ENCODE measurements at places on chromosomes 1 and 21.

DNA sequence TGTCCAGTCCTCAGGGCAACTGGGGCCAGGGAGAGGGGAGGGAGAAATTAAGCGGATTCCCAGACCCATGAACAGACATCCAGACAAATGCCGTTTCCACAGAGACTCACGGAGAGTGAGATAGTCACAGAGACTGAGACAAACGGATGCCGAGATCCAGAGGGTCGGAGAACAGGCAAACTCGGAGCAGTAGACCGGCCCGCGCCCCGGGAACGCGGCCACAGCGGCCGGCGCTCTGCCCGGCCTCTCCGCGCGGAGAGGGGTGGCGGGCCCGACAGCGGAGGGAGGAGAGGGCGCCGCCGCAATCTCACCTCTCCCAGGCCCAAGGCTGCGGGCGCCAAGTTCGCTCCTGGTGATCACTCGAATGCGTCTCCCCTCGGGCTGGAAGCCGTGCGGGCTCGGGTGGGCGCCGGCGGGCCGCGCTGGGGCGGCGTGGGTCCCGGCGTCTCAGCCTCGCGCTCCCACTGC is 831 bp upstream of the FOXD2 start:
- DNase-seq: no peak

DNA sequence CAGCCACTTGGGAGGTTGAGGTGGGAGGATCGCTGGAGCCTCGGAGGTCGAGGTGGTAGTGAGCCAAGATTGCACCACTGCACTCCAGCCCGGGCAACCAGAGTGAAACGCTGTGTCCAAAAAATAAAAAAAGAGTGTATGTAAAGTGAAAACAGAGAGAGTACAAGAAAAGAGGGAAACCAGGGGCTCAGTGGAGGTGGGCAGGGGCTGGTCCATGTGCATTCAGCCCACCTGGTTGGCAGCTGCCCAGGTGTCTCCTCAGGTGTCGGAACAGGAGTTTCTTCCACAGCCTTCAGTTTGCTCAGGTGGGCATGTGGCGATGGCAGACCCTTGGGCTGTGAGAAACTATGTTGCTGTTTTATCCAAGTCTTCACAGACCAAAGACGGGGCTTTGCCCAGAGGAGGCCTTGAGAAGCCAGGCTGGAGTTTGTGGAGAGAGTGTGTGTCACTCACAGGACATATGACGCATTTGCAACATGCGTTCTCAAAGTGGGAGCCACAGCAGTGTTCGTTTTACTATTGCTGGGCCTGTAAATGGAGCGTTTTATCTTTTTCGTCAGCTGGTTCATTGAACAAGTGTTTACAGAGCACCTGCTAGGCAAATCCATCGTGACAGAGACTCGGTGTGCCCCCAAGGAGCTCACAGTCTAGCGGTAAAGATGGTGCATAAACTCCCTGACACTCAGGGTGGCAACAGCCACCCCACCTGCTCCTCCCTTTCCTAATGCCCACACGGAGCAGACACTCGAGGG is 22.4 kb upstream of the SAMD11 start:
- no peak for DNase-seq

GRCh38 chr1:235858766-235859165 is 7.9 kb downstream of the LYST start:
- DNase-seq: no peak

DNA sequence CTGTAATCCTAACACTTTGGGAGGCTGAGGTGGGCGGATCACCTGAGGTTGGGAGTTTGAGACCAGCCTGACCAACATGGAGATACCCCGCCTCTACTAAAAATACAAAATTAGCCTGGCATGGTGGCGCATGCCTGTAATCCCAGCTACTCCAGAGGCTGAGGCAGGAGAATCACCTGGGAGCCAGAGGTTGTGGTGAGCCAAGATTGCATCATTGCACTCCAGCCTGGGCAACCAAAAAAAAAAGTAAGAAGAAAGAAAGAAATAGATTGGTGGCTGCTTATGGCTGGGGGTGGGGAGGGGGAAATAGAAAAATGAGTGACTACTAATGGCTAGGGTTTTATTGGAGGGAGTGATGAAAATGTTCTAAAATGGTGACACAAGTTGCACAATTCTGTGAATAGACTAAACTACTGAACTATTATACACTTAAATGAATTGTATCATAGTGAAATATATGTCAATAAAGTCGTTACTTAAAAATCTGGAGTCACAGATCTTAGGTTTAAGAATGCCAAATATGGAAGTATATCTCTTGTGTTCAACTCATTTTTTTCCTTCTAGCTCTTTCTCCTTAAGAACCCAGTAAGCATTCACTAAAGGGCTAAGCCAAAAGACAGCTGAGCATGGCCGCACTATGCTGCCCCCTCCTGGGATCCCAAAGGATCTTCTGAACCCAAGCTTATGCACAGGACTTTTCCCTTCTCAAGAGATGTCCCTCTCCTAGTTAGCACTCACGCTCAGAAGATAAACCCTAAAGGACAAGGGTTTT is 3.2 kb upstream of the NPL start:
- DNase-seq: no peak

- DNase-seq: no peak
Measured at GRCh38 chr1:12416101-12416500, 186.3 kb downstream of the VPS13D start.

GRCh38 chr1:100039591-100039990 is 69.8 kb downstream of the SLC35A3 start:
- DNase-seq: no peak

- DNase-seq: no peak
Measured at GRCh38 chr1:61439234-61439633, 285.7 kb downstream of the TM2D1 start.

- no peak for DNase-seq
Measured at GRCh38 chr1:76891931-76892622, 24.8 kb downstream of the ST6GALNAC5 start.

DNA sequence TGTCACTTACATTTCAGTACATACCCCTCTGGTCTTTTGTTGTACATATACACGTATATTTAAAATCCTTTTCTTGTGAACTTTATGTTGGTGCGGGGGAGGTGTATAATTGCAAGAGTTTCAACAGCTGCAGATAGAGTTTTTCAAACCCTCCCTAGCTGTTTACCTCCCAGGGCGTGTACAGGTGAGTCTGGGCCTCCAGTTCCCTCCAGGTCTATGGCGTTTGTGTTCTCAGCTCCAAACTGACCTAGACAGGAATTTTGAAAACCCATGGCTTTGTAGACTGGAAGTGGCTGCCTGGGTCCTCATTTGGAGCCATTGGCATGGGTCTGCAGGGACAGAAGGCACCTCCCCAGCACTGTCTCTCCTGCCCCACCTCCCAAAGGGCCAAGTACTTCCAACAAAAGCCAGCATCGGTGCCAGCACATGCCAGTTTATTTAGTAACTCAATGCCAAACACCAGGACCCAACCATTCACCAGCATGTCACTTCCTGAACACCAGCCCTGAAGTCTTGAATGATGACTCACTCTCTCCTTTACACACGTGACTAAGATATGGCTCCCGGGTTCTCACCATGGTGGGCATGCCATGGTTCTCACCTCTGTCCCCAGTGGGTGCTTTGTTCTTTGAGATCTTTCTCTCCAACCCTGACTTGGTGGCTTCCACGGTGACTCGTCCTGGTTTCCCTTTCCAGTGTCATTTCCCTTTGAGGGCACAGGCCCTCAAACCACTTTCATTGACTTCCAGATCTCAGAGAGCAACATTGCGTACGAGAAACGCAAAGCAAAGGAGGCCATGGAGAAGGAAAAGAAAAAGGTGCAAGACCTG is 57.3 kb upstream of the EFHD2 start:
- DNase-seq: peak; percentile 33

DNA sequence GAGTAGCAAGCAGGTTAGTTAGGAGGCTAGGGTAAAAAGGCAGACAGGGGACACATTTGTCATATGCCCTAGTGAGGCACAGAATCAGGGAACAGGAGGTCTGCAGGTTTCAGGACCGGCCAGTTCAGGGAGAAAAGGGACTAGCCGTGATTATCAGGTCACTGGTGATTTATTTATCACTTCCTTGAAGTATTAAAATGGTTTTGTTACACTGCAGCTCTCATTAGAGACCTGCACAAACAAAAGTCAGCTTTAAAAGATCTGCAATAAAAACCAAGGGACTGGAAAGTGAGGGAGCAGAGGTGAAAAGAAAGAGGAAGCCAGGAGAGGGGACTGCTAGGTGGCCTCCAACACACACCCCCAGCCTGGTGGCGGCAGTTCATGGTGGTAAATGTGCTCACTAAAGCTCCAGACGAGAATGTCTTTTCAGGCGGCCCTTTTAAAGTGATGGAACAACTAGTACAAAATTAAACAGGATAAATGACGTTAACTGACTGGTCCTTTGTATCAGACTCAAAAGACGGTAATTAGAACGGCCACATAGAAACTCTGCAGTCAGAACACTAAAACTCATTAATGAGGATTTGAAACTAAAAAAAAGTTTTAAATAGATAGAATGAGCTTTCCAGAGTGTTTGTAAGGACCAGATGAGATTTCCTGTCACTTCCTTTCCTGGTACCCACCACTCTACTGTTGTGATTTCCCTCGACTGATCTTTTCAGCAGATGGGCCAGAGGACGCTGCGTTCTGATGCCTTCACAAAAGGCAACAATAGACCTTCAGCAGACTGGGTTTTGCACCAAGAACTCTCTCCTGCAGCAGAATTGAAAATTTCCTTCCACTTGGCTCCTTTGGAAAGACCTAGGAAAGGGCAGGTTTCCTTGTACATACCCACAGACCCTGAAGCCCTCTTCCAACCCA is 136.8 kb downstream of the NTPCR start:
- DNase-seq: no peak

- DNase-seq: no peak
Measured at GRCh38 chr21:42983103-42983502, 8.7 kb downstream of the PKNOX1 start.

GRCh38 chr1:69315823-69316222 is 251.9 kb upstream of the LRRC7 start:
- no peak for DNase-seq

DNA sequence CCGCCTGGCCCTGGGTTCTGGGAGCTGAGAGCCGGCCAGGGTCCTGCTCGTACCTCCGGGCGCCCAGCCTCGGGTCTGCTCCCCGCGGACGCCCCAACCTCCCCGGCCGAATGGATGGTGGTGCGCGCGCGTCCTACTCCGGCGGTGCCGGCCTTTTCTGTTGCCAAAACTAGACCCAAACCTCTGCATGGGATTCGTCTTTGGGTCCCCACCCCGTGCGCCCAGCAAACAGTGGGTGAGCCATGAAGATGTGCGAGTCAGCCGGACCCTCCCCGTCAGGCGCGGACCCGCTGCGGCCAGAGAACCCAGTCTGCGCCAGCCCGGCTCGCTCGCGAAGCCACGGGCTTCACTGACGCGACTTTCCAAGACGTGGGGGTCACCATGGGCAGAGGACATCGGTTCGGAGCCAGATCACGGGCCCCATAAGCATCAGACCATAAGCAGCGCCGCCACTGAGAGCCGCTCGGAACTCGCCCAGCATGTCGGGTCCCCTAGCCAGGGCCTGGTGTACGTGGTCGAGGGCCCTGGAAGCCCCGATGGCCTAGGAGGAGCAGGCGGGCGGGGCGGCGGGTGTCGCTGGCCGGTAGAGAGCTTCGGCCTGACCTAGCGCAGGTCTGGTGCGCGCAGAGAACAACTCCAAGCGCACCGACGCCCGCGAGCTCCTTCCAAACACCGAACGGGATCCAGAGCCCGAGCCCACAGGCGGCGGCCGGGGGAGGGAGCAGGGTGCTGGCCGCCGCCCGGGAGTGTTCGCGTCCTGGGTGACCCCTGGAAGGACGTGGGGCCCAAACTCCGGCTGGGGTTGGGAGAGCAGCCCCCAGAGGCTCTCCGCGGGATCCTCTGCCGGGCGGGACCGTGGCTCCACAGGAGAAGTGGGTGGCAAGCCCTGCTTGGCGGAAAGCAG is 1.0 kb upstream of the TP73 start:
- no peak for DNase-seq

DNA sequence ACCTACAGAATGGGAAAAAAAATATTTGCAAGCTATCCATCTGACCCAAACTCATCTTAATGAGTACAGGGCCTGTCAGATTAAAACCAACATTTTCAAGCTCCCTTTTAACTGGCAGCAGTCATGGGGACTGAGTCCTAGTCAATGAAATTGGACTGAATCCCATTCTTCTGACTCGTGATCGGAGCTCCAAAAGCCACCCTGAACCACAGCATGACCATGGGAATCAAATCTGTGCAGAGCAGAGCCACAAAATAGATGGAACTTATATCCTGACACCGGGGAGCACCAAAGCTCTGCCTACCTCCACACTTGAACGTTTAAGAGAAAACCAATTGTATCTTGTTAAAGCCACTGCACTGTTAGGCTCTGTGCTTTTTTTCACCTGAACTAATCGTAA is 5.0 kb upstream of the RWDD3 start:
- DNase-seq: no peak

GRCh38 chr1:16980473-16981268 is at the start of gene MFAP2:
TSS of gene MFAP2 (minus strand) at chr1:16980620. CDS start at chr1:16978273, 2,347 bp downstream.
- DNase-seq: no peak

DNA sequence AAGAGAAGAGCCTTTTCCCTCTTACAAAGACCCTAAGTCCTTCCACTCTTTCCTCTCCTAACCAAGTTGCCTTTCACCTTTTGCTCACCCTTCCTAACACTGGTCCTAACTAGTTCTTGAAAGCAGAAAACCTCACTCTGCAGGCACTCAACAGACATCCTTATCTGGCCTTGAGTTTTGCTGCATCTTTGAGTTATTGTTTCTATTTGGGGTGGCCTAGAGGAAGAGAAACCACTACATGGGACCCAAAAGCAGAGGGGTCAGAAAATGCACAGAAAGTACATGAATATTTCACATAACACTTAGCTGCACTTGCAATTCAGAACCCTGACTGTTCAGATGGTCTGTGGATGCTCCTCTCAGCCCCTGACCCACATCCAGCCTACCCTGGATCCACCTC is 178.3 kb upstream of the SYT6 start:
- DNase-seq: no peak

- no peak for DNase-seq
Measured at GRCh38 chr21:38323721-38324531, 67.1 kb downstream of the KCNJ15 start.

DNA sequence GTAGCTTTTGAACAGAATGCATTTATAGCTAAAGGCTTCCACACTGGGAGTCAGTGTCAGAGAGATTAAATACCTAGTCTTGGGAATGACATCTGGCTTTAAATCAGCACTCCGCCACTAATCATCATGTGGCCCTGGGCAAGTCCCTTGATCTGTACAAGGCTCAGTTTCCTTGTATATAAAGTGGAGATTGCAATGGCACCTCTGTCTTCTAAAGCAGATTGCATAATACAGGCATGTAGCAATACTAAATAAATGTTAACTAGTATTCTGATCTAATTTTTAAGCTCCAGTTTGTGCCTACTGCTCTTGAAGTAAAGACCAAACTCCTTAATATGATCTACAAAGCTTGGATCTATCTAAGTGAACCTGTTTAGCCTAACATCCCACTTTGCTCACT is 249.4 kb downstream of the PLPP3 start:
- no peak for DNase-seq

- DNase-seq: no peak
Measured at GRCh38 chr21:15219894-15220293, 155.1 kb upstream of the NRIP1 start.

GRCh38 chr1:1615256-1616044 is at the start of gene MIB2:
TSS of gene MIB2 (plus strand) at chr1:1615500. CDS start at chr1:1623453, 7,953 bp downstream.
- DNase-seq: peak; percentile 96

GRCh38 chr1:156014829-156015228 is 5.9 kb downstream of the SSR2 start:
- no peak for DNase-seq

GRCh38 chr1:236297161-236297560 is 15.4 kb upstream of the ERO1B start:
- DNase-seq: no peak

- DNase-seq: no peak
Measured at GRCh38 chr1:44032170-44032790, 1.0 kb upstream of the SLC6A9 start.
